ENCODE measurements at places on chromosomes 5 and 9. TPM values are rescaled to one million over a fixed set of nuclear protein-coding genes. Genes with fewer than 3 reads are reported as not detected.

The TOR1A gene
- 30.0 TPM for total RNA-seq

The ATOSB gene
- 11.5 TPM for total RNA-seq

The CDH10 gene
- total RNA-seq, result 0.74 TPM

The ORM1 gene
- total RNA-seq, result not detected

The ZNF879 gene
- total RNA-seq, result 5.9 TPM

The RNF224 gene
- total RNA-seq, result 0.74 TPM

The MEIKIN gene
- total RNA-seq, result not detected

- no peak for DNase-seq
Observed at GRCh38 chr9:122538757-122539156, 11.7 kb upstream of the OR1N1 start.

DNA sequence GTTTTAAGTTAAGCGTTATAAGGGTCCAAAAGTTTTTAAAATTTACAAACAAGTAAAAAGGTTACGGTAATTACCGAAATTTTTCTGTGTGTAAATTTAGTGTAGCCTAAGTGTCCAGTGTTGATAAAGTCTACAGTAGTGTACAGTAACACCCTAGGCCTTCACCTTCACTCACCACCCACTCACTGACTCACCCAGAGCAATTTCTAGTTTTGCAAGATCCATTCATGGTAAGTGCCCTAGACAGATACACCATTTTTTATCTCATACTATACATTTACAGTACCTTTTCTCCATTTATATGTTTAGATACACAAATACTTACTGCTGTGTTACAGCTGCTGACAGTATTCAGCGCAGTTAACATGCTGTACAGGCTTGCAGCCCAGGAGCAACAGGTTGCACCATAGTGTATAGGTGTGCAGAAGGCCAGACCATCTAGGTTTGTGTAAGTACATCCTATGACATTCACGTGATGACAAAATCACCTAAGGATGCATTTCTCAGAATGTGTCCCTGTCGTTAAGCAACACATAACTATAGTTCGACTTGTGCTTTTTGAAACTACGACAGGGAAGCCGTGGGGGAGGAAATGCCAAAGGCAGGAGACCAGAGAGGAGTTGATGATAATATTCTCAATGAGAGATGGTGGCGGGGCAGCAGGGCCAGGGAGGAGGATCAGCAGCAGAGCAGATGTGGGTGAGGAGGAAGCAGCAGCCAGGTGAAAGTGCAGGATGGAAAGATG, 48.6 kb downstream of the PSMB7 start:
- DNase-seq, result no peak

GRCh38 chr5:57761513-57761912, 278.9 kb upstream of the ACTBL2 start:
- DNase-seq, result no peak

DNA sequence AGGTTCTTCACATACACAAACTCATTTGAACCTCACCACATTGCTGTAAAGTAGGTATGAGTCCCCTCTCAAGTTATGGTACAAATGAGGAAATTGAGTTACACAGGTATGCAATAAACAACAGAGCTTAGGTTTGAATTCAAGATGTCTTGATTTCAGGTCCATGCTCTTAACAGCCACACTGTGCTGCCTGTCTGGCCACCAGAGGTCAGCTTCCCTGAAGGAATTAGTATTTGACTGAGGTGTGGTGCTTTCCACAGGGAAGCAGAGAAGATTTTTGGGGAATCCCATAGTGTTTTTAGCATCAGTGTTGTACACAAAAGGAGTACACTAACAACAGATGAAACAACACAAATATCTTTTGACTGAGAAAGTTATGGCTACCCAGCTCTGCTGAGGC, 94.4 kb upstream of the ITGA1 start:
- DNase-seq, result no peak

- DNase-seq, result no peak
Observed at GRCh38 chr9:98415782-98416181, 160.3 kb upstream of the TBC1D2 start.

DNA sequence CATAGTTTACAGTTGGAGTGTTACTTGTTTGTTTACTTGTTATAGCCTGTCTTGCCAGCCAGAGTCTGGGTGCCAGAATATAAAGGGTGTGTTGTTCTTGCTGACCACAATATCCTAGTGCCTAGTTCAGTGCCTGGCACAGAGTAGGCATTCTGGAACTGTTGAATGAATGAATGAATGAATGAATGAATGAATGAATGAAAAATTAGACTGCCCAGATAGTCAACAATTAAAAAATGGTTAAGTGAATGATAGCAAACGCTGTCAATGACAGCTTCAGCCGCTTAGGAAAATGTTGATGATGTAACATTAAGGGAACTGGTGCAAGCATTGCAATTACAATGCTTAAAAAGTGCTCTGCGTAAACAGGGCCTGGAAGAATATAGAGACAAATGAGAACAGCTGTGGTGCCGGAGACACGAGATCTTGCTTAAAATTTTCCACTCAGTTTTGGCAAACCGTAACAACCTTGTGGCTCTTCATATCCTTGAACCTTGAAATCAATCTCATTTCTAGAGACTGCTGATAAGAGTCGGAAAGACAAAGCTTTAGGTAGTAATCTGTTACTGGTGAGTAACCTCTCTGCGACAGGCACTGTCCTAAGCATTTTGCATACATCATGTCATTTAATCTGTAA, 4.7 kb upstream of the TTLL11 start:
- no peak for DNase-seq

DNA sequence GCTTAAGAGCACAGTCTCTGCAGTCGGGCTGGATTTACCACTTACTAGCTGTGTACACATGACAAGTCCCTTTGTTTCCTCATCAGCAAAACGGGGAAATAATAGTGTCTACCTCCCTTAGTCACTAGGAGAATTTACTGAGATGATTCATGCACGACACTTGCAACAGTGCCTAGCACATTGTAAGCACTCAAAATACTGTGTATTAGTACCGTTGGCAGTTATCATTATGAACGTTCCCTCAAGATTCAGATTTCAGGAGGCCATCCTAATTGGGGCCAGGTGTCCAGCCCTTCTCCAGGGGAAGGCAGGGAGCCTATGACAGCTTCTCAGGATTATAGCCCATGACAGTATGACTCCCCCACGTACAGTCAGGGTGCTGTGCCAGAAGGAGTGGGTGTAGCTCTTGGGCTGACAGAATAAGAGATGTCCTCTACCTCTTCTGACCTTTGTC, 164.3 kb downstream of the DOCK2 start:
- no peak for DNase-seq

DNA sequence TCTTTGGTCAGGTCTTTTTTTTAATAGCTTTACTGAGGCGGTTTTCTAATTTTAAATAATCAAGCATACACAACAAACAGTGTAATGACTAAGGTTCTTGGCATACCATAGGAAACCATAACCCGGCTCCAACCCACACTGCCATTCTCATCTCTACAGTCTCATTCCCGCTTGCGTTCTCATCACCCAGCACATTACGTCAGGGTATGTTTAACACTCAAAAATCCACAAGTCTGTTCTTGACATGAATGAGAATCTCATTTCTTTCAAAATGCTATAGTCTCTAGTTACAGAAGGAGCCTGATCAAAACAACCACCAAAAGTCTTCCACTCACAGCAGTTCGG, 505 bp downstream of the C5orf34 start:
- no peak for DNase-seq

- DNase-seq, result no peak
Observed at GRCh38 chr5:54446379-54446732, 9.1 kb upstream of the HSPB3 start.

DNA sequence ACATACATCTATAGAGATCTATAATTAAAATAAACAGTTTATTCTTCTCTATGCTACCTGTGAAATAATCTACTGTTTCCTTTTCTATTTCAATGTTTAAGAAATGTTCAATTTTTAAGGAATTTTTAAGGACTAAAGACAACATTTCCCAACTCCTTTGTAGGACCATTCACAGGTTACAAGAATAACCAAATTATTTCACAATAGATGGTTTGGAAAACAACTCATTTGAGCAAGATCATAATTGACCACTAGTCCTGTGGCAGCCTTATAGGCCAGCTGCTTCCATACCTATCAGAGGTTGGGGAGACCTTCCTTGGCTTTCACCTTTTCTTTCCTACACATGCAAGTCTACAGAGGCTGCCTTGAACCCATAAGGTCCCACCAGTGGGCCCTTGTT, 193.7 kb downstream of the TTC39B start:
- no peak for DNase-seq

DNA sequence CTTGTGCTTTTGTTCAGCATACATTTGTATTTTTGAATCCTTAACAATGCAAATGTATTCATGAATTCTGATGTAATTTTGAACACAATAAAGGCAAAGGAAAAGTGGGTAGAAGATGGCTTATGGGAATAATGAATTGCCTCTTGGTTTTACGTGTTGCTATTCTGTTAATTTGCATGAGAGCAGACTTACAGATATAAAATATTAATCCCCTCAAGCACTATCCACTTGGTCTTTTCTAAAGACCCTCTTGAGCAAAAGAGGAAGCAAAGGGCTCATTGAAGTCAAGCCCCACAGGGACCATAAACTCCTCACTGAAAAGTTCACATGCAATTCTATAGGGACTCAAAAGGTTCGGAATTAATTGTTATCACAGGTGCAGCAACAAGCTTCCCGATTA, 51.9 kb downstream of the OSTF1 start:
- DNase-seq, result no peak

DNA sequence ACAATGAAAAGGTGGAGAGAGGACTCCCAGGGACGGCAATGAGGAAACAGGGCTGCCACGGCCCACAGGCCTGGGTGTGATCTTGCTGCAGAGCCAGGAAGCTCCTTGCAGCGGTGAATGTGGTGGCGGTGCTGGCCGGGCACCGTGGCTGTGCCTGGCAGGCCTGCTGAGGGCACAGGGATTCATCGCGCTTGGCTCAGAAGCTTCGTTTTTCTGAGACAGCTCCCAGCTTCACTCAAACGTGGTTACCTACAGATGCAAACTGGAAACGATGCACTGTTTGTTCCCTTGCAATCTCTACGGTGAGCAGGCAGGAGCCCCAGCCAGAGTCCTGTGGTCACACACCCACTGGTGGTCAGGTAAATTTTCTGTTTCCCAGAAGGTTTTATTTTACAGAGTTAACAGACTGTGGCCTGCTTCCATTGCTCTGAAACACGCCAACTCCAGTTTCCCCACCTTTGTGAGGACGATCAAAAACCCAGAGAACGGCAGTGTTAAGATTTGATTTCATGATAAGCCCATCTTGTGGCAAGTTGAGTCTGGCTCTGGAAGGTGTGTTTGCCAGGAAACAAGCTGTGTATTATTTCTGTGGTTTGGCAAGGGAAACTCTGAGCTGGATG, 183.9 kb downstream of the AUH start:
- DNase-seq, result peak; percentile 79

DNA sequence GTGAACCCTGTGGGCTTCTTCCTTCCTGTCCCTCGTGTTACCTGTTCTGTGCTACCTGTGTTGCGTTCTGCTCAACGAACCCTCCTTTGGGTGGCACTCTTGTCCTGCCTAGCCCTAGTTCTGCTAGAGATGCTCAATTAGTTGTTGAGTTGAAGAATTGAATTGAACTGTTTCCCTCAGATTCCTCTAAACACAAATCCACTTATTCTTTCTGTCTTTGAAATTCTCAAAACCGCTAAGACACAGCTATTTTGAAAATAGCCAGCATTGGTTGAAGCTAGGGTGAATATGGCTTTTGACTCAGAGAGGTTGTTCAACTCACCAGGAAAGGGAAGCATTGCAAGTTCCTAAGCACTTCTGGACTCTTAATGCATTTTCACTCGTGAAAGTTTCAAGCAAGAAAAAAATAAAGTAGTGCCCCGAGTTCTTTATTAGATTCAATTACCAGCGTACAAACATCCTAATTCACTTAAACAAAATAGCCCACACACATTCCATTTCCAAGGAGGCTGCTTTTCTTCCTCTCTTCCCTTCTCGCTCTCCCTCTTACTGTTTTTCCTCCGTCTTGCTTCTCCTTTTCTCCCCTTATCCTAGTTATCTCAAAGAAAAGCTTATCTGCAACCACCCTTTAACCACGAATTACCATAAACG, 642 bp upstream of the ITGA1 start:
- DNase-seq, result no peak

GRCh38 chr5:120457839-120458507, 6.1 kb upstream of the PRR16 start:
- no peak for DNase-seq

GRCh38 chr9:87657893-87658292, 68.0 kb upstream of the CTSL start:
- DNase-seq, result no peak

GRCh38 chr9:72353455-72354116, 11.4 kb downstream of the ZFAND5 start:
- no peak for DNase-seq

DNA sequence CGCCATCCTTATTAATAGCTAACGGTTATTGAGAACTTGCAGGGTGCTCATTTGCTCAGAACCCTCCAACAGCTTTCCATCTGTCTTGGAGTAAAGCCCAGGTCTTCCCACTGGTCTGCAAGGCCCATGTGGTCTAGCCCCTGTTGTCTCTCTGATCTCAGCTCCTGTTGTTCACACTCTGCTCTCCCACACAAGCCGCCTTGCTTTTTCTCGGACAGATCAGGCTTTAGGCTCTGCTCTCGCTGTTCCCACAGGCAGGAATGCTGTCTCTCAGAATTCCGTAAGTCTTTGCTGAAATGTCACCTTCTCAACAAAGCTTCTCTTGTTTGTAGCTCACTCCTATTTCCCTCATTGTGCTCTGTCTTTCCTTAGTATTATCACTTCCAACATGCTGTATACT, 34.3 kb downstream of the GPR107 start:
- DNase-seq, result no peak

All from vagina (tissue), 2 donors.